Fibroblast of lung (primary cell): ENCODE measurements at places on chromosomes 16 and 17.

GRCh38 chr16:733382-734207, 6.7 kb downstream of the HAGHL start:
- no peak for DNase-seq

- peak; percentile 60 for DNase-seq
These were observed 8.2 kb upstream of the ATP2C2 start for GRCh38 chr16:84360170-84360569.

GRCh38 chr17:41052566-41052965, 2.5 kb downstream of the KRTAP2-2 start:
- DNase-seq, result peak; percentile 79

DNA sequence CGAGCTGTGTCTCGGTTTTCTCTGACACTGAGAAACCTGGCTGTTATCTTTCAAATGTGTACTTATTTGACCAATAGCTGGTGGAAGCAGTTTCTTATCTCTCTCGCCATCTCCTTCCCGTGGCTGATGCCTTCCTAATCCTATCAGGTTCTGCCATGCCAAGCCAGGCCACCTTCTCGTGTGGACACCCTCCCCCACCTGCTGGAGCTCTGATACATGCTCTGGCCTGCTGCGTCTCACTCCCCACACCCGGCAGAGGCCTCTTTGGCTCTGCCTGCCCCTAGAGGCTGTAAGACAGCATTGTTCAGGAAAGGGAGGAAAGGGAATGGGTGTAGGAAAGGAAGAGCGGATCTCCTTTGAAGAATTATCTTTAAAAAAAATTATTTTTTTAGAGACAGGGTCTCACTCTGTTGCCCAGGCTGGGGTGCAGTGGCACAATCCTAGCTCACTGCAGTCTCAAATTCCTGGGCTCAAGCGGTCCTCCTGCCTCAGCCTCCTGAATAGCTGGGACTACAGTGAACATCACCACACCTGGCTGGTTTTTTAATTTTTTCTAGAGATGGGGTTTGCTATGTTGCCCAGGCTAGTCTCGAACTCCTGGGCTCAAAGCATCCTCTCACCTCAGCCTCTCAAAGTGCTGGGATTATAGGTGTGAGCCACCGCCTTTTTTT, 7.5 kb upstream of the ARMC5 start:
- DNase-seq, result peak; percentile 78

DNA sequence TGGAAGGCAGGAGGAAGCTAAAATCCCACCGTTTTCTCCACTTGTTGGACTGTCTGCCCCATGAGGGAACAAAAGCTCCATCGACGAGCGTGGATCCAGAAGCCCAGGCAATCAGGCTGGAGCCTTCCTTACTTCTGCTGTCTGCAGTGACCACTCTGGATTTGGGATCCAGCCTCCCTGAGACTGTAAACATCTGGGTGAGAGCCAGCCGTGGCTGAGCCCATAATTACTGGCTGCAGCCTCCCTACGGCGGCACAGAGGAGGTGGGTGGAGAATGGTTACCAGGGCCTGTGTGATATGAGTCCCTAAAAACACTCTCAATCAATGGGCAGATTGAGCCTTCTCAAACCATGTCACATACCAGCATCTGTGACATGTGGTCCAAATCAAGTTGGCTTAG, 158.2 kb downstream of the FOXL1 start:
- no peak for DNase-seq

DNA sequence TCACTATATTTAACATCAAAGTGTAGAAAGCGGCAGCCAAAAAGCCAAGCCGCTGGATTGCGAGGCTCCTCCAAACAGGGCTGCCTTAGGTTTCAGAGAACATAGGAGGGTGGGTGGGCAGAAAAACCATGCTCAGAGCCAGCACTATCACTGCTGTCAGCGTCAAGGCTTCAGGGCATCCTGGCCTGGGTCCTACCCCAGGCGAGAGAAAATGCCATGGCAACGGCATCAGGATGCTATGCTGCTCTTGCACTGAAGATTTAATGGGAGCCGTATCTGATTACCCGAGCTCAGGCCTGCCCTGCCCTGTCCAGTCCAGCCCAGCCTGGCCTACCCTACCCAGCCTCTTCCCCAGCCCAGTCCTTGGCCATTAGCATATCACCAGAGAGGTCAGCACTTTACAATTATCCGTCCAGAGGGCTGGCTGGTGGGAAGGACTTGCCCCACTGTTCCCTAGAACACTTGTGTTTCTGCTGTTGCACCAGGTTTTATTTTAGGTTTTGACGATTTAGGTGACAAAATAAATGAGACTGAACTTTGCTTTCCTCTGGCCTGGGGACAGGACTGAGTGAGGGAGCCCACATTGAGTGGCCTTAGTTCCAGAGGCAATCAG, 61.1 kb downstream of the TOM1L2 start:
- DNase-seq, result no peak

DNA sequence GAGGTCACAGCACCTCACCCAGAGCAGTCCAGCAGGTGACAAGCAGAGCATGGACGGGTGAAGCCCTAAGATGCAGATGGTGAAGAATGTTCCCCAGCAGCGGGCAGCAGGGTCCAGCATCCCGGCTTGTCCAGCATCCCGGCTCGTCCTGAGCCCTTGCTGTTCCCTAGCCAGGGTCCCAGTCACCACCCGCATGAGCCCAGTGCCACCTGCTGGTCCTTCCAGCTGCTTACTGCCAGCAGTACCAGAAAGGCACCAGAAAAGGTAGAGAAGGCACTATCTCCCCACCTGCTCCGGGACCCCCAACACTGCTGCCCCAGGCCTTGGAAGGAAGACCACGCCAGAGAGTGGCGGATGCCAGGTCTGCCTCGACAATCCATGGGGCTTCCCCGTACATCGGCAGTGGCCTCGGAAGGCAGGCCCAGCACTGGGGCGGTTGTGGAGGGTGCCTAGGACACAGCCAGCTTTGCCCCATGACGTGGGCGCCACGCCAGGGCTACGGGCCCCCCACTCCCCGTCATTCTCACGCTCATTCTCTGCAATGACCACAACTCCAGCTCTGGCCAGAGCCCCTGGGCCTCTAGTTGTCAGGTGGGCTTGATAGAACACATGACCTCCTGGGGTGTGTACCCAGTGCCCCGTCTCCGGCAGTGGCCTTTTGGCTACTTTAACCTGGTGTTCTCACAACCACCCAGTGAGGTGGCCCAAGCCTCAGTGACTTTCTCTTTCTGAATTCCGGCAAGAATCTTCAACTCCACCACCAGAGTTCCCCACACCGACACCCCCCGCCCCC, 1.4 kb downstream of the CENPX start:
- DNase-seq, result peak; percentile 63

GRCh38 chr16:74699666-74700065, 996 bp downstream of the MLKL start:
- no peak for DNase-seq

GRCh38 chr17:75588596-75589011, 1.0 kb downstream of the MYO15B start:
- no peak for DNase-seq

GRCh38 chr17:44487170-44487569, 16.0 kb downstream of the GPATCH8 start:
- no peak for DNase-seq

DNA sequence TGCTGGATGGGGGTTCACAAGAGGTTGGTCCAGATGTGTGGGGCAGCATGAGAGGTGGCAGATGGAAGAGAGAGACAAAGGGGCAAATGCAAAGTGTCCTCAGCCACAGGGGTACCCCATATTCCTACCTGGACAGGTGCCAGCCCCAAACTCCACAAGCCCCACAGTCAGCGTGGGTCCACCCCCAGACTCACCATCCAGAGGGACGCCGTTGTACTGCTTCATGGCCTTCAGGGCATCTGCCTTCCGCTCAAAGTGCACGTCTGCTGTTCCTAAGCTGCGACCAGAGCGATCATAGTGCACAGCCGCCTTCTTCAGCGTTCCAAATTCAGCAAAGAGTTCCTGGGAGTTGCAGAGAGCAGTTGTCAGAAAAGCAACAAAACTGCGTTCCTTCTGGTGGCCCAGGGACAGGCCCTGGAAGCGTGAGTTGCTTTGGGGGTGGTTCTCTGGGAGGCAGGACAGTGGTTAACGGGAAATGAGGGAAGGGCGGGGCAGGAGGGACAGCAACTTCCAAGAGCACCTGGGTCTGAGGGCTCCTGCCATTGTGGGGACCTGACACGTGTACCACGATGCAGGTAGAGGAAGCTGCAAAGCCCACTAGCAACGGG, 2.3 kb downstream of the ALYREF start:
- no peak for DNase-seq

DNA sequence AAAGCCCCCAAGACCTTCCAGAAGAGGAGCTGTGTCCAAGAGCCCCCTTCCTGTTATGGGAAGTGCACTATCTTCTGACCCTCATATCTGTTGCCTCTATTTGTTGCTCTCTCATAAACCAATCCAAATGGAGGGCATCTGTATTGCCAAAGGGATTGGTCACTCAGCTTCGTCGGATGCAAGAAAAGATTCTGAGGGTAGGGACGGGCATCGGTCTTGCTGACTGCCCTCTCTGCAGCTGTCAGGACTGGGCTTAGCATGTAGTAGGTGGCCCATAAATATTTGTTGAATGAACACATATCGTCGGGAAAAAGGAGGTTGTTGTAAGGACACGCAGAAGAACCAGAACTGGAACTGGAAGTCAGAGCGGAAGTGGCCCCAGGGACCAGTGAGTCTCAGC, 44.1 kb downstream of the CCDC42 start:
- DNase-seq, result no peak

GRCh38 chr16:56549744-56550385, 15.0 kb upstream of the MT4 start:
- peak; percentile 6 for DNase-seq

DNA sequence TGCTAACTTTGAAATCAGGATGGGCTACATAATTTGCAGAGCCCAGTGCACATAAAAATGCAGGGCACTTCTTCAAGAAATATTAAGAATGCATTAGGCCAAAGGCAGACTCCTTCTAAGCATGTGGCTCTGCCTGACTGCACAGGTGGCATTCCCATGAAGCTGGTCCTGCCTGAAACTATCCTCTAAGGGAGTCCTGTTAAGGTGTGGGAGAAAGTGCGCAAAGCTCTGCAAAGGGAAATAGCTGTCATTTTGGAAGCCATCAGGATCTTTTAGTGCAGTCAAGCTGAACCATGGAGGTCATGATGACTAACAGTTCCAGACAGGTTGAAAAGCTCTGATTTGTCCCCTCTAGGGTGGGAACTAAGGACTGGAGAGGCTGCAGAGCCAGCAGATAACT, 41.9 kb upstream of the CRHR1 start:
- no peak for DNase-seq

DNA sequence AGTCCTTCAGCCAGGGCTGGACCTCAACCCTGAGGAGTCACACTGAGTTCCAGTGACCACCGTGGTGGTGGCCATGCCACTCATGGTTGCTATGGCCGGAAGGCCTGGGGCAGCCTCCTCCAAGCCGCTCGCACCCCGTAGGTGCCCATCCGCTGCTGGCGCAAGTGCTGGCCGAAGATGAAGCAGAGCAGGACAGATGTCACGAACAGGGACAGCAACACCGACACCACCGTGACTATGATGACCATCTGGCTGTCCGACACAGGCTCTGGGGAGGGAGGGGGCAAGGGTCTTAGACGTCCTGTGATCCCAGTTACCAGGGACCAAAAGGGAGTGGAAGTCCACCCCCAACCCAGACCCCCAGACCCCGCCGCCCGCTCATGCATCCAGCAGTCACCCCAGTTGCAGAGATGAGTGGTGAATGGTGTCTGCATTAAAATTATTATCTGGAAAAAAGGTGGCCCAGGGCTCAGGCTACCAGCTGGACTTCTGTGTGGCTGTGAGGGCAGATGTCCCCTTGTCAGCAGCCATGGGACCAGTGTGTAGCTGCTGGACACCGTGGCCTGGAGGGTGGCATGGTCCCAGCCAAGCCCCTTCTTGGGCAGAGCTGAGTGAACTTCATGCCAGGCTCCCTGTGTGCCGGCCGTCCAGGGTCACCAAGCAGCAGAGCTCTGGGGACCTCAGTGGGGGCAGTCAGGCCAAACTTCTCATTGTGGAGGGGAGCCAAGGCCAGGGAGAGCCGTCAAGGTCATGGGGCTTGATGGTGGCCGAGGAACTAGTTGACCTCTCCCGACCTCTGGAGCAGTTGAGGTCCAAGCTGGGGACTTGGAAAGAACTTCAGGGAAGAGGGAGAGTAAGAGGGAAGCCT, 4.7 kb downstream of the PRR29 start:
- DNase-seq, result no peak

DNA sequence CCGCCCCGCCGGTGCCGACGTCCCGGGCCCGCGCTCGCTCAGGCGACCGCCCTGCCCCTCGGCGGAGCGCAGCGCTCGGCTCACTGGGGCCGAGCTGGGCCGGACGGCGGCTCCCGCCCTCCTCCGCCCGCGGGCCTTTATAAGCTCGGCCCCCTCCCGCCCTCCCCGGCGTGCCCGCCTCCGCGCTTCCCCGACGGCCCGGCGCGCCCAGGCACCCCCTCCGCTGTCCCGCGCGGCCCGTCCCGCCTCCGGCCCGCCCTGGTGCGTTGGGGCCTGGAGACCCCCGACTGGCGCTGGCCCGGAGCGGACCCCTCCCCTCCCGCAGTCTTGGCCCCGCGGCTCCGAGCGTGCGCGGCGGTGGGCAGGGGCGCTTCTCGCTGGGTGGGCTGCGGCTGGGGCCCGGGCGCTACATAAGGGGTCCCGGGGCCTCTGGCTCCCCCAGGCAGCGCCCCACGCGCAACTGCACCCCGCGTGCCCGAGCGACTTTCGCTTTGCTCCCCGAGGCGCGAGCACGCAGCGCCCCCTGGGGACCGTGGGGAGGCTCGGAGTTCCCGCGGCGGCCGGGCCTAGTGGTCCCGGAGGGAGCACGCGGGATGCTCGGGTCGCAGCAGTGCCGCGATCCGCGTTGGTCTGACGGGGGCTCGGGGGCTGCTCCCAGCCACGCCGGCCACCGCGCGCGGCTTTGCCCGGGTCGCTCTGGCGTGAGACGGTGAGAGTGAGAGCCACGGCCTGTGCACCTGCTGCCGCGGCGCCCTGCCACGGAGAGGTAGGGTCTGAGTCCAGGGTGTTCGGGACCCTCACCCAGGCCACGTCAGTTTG, at the start of gene PIEZO1:
TSS of gene PIEZO1 (minus strand) at position 115 of the 819 bp plus-strand sequence. CDS start 256 bp downstream, outside the sequence.
- DNase-seq, result peak; percentile 64

DNA sequence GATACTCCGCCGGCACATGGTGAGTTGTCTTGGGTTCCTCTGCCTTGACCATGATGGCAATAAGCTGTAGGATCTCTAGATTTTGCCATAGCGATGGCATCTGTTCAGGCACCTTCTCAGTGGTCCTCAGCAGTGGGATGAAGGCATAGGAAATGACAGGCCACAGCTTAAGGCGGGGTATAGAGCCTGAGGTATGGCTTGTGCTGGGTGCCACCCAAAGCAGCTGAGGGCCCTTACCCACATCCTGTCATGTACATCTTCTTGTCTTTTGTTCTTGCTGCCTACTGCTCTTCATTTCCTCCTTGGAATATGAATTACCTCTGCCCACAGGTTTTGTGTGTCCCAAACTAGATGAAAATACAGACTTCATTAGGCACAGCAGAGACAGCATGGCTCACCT, 29.5 kb downstream of the KAT7 start:
- no peak for DNase-seq

GRCh38 chr16:8828541-8829165, 31.0 kb downstream of the PMM2 start:
- peak; percentile 27 for DNase-seq

- no peak for DNase-seq
These were observed 13.4 kb downstream of the CCDC102A start for GRCh38 chr16:57522960-57523359.
